Fibroblast of skin of left quadriceps (primary cell): ENCODE measurements at places on chromosomes 5 and 9.

- DNase-seq, result no peak
These were observed 4.5 kb upstream of the PAIP1 start for GRCh38 chr5:43561356-43561755.

DNA sequence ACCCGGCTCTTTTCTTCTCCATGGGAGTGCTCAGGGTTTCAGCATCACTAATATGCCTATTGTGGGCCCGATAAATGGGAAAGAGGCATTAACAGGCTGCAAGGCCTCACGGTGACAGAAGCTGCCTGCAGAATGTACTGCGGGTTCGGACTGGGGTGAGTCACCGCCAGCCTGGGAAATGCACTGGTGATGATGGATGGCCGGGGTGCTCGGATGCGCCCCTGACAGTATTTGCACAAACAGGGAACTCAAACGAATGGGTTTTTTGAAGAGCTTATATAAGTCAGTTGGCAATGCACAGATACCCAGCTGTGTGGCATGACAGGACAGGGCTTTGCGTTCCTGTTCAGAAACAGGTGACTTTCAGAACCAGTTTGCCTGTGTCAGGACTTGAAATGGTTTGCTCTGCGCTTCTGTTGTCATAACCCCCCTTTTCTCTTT is 42.0 kb upstream of the PITX1 start:
- DNase-seq, result no peak

GRCh38 chr5:116652196-116652729 is 77.6 kb upstream of the SEMA6A start:
- peak; percentile 44 for DNase-seq

DNA sequence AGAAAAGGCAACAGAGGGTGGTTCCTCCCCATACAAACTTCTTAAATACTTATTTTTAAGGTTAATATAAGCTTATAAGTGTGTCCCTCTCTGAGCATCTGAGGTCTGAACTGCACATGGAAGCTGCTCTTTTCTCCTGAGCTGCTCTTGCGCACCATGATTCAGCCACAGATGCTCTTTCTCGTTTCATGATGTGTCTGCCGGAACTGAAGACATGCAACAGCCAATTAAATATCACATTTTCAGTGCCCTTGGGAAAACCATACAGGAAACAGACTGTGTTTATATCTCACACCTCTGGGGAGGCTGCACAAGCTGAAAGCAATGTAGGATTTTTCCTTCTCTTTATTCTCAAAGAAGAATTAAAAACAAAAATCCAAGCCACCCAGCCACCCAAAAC is 96.8 kb upstream of the NREP start:
- DNase-seq, result peak; percentile 21

DNA sequence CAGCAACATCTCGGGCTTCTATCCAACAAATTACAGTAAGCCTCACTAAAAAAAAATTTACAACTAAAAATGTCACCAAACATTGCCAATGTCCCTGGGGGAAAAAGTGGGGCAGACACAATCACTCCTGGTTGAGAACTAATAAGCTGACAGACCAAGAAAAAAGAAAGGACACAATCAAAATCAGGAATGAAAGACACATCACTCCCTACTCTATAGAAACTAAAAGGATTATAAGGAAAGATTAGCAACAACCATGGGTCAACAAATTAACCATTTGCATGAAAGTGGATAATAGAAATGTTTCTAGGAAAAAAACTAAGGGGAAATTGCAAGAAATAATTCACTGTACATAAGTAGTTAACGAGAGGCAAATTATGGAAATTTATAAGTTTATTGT is 53.4 kb downstream of the AGTPBP1 start:
- DNase-seq, result no peak
